Activated T-helper 1 cell treated with anti-CD3 and anti-CD28 coated beads, Interleukin-12 subunit alpha, Interleukin-12 subunit beta, Interleukin-2, Interleukin-4 antibody, amounts not matched to agents 30 ng/mL and 10 ng/mL and 1 ng/mL, durations not matched to agents 14 hours and 24 hours and 36 hours (primary cell): ENCODE measurements at places on chromosomes 11 and 22. TPM values are rescaled to one million over a fixed set of nuclear protein-coding genes. Genes with fewer than 3 reads are reported as not detected.

DNA sequence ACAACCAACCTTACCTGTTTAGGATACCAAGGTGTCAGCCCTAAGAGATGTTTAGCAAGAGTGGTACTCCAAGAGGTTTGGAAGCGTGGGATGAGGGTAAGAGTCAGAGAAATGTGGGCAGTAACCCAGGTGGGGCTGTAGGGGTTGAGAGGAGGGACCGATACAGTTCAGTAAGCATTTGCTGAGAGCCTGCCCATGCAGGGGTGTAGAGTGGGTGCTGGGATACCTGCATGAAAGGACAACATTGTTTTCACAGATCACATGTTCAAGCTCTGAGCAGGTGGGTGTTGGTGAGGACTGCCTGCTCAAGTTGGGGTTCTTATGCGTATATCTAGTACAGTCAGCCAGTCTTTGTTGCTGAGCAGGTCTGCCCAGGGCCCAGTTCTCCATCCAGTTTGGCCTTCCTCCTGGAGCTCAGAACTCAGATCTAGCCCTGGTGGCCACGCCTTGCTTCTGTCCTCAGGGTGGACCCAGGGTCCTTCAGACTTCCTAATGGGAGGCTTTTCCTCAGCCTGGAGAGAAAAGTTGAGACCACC, 14.8 kb downstream of the PPFIBP2 start:
- no peak overlapping the region for H3K27ac ChIP-seq
- peaks cover 2% of the 10 kb centered on the region for H3K27me3 ChIP-seq
- no peak overlapping the region for H3K4me3 ChIP-seq
- H3K4me1 ChIP-seq, result peaks cover 36% of the 10 kb centered on the region

The FOLR1 gene
- total RNA-seq, result not detected in 2 replicates

- no peaks in the 10 kb centered on the region for H3K4me1 ChIP-seq
- DNase-seq, result no peak
- H3K27ac ChIP-seq, result no peak overlapping the region
Observed at GRCh38 chr22:19663286-19663815, 51.0 kb upstream of the SEPTIN5 start.

DNA sequence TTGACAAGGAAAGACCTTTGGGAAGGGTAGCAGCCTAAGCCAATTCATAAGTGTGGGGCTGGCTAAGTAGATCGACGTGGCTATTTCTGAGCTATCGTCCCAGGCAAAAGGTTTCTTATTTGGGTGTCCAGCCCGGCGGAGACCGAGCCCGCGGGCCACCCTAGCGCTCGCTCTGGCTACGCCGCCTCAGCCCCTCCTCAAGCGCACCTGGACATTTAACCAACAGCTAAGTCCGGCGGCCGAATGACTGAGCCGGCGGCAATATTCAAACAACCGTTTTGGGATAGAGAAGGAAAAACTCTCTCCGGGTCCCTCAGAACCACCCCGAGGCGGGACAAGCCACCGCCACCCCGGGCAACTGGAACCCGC, 457 bp downstream of the RNF141 start:
- H3K27me3 ChIP-seq, result peaks cover 5% of the 10 kb centered on the region
- H3K4me1 ChIP-seq, result peaks cover 32% of the 10 kb centered on the region
- no peak for DNase-seq
- H3K27ac ChIP-seq, result peak overlapping the region; percentile 73
- no peaks in the 10 kb centered on the region for H3K36me3 ChIP-seq
